NCI-H748 treated with DMSO at 0.1 percent for 48 hours (cell line): ENCODE measurements at places on chromosomes 2 and 18.

GRCh38 chr2:180130403-180130802 lies 123.3 kb upstream of the CWC22 start:
- no peak for DNase-seq

GRCh38 chr2:133710613-133711012 lies 142.3 kb upstream of the NCKAP5 start:
- DNase-seq: no peak

DNA sequence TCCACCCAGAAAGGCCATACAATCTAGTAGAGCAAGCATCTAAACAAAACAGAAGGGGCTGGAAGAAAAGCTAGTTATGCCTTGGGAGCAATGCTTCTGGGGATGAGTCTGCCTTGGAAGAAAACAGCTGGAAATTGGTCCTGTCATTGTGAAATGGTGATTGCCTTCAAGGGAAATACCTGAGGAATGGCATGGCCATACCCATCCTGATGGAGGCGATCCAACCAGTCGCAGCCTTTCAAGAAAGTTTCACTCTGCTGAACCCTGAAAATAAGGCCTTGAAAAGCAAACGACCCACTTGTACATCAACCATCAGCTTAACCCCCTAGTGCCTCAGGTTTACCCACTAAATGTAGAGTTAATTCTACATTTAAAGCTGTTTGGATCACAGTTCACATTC lies 72.6 kb upstream of the PID1 start:
- no peak for DNase-seq

DNA sequence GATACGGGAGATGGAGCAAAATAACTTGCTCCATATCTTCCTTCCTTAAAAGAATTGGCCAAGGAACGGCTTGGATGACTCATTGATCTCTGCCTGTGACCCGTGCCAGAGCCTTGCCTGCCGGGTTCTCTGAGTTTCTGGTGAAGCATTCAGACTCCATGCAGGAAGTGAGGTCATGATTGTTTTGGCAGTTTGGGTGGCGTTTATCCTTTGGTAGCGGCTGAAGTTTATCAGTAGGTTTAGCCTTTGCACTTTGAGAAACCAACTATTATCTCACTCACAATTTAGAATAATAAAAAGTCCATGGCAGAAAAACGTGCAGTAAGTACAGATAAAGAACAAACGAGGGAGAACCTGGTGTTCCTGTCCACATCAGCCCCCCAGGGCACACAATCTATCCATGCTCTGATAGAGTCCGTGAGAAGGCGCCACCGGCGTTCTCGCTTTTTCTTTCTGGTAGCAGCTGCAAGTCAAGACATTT lies 15.0 kb upstream of the CTAGE1 start:
- no peak for DNase-seq

DNA sequence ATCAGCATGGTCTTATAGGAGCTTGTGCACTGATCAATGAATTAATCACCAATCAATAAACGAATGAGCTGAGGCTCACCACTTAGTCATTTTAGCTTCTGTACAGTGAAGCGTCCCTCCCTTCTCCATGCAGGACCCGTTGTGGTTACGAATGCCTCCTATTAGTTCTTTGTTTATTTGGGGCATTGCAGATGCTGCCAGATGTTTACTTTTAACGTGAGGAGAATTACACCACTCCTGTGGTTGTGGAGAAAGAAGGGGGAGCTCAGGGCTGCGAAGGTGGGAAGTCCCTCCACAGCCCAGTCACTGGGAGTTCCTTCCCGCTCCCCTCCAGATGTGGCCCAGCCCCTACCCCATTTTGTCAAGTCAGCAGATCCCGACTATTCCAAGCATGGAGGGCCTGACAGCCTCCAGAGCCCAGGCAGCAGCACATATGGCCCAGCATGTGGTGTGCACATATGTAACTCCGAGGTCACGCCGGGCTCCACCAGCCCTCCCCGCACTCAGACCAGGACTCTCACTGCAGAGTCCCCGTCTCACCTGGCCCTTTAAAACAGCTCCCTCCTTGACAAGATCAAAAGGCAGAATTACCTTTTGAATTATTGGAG lies 20.9 kb downstream of the PKDCC start:
- no peak for DNase-seq

DNA sequence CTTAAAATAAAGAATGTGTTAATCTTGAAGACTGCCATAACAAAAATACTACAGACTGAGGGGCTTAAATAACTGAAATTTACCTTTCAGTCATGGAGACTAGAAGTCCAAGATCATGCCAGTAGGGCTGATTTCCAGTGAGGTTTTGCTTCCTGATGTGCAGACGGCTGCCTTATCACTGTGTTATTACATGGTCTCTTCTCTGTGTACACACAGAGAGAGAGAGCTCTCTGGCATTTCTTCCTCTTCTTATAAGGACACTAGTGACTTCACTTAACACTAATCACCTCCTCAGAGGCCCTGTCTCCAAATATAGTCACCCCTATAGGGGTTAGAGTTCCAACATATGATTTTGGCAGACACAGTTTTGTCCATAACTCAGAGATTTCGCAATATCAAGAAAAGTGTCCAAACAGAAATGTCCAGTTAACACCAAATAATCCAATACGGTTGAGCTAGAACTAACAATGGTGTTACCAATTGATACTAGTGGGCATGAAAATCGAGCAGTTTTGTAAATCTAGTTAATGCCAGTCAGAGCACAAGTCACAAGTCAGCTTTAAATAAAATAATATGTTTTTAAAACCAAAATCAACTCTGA lies 399.8 kb downstream of the ADCYAP1 start:
- no peak for DNase-seq

- DNase-seq: no peak
These were observed 121.6 kb downstream of the ZRANB3 start for GRCh38 chr2:135409436-135409835.

DNA sequence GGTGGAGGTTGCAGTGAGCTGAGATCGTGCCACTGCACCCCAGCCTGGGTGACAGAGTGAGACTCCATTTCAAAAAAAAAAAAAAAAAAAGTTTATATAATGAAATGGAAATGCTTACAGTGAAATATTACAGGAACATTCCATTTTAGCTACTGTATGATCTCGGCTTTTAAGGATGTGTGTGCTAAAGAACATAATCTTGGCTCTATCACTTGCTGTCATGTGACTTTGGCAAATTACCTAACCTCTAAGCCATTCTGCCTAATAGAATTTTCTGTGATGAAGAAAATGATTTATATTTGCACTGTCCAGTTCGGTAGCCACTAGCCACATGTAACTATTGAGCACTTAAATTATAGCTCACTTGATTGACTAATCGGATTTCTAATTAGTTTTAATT lies 36.3 kb downstream of the SMAD4 start:
- no peak for DNase-seq

DNA sequence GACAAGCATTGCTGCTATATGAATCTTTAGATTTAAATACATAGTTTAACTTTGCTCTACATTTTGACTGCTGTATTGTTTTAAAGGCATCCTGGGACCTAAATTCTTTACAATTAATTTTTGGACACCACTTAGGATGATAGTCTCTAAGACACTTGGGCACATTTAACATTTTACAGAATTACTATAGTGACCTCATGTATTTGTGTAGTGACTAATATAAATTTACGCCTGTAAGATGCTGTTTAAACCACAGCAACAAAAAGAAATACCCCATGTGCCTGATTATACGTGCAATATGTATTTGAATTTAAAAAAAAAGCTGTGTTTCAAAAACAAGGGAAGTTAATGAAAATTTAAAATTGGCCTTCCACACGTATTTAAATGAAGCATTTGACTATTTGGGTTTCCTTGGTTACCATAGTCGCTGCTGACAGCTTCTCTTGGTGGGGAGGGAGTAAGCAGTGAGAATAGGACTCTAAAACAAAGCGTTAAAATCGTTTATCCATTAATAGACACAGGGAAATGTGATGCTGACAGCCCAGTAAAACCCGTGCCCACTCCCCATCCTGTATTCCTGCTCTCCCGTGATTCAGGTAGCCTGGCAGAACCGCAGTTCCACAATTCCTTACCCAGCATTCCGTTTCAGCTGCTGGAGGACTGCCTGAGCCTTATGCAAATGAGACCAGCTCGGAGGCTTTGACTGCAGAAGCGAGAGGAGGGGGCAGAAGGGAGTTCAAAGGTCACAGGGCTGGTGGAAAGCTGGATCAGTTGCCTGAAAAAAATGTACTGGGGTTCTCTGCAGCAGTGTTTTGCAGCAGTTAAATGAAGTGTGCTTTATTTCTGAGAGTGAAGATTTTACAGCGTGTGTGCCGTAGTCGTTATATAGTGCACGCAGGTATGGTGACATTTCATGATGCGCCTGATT lies 104.3 kb downstream of the CSRNP3 start:
- peak; percentile 93 for DNase-seq

DNA sequence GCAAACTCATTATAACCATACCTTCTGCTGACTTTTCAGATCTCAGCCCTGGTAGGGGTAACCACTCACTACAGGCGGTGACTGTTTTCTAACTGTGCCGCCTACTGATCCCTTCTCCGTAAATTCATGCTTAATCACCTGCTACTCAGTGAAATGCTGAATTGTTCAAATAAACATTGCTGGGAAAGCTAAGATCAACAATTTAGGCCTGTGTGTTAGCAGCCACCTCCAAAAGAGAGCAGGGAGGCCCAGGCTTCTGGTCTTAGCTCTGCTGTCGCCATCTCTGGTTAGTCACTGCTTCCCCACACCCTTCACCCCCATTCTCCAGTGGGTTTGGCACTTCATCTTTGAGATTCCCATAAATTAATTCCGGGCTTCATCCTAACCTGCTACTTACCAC lies 21.8 kb upstream of the NT5C1B start:
- DNase-seq: peak; percentile 46

GRCh38 chr2:20933714-20934113 lies 110.2 kb downstream of the APOB start:
- no peak for DNase-seq

- no peak for DNase-seq
These were observed 32.3 kb upstream of the ACSL3 start for GRCh38 chr2:222828572-222828971.

DNA sequence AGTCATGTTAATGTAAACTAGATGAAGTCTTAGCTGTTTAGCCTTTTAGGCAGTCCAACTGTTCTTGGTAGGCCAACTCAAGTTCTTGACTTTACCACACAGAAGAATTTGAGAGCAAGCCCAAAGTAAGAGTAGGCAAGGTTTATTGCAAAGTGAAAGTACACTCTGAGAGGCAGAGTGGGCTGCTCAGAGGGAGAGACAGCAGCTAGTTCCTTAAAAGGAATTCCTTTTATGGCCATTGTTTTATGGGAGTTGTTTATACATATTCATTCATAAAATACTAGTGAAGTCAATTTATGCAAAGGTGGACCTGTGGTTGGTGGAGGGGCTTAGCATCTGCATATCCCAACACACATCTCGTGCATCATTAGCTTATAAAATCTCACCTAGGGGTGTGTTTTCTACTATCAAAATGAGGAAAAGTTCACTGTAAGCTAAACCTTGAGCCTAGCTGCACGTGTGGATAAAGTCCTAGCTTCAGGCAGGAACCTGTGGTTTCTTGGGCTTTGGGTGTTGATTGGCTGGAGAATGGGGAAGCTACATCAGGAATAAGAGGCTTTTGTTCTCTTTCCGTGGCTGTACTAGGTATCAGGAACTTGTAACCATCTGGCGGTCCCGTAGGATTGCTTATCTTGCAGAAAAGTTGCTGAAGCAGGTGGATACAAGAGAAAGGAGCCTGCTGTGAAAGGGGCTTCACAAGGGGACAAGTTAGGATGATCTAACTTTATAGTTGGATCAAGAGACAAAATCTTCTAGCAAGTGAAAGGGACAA lies 110.4 kb upstream of the GULP1 start:
- no peak for DNase-seq

- no peak for DNase-seq
These were observed 1118.8 kb upstream of the ZEB2 start for GRCh38 chr2:145638675-145639074.
